HFF-Myc (cell line): ENCODE measurements at places on chromosomes 1 and 21.

DNA sequence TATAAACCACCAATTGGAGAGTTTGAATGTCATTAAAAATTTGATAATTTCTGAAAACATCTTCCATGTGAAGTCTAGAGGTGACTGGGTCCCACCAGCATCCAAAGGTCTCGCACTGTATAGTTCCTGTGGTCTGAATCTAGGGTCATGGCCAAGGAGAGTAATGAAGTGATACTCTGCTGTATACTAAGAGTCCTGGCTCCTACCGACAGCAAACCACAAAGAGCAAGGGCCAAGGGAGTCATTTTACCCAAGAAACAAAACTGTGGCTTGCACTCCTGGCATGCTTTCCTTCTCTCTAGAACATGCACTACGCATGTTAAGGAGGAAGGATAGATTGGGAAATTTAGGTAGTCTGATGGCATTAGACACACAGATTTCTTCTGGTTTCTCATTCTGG, 115.6 kb downstream of the BRINP2 start:
- DNase-seq = no peak

GRCh38 chr1:200258447-200259375, 151.1 kb downstream of the ZNF281 start:
- no peak for DNase-seq

- DNase-seq = no peak
Measured at GRCh38 chr21:16310176-16310575, 580.4 kb downstream of the USP25 start.

DNA sequence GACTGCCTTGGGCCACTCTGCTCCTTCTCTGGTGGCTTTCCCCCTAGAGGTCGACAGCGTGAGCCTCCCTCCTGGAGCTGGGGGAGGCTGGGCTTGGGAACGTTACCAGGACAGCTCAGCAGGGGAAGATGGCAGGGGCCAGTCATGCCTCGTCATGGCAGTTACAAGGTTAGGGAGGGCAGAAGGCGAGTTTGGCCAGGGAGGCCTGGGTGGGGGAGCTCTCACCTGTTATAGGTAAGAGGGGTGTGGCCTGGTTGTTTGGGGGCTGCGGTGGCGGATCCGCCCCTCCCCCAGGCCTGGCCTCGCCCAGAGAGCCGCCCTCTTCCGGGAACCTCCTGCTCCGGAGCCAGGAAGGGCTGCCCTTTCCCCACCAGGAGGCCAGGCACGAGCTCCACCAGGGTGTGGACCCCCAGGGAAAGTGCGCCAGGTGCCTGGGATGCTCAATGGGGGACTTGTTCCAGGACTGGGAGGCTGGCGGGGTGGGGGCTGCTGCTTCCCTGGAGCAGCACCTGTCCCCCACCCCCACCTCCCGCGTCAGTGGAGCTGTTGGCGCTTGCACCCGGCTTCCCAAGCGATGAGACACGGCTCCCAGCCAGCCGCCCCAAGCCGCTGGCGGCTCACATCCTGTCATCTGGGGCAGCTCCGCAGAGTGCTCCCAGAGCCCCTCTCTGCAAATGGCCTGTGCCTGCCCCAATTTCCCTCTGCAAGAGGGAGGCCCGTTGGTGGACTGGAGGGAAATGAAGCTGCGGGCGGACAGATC, 23.6 kb upstream of the PKP1 start:
- DNase-seq = no peak

- no peak for DNase-seq
Measured at GRCh38 chr1:115320377-115320776, 17.7 kb downstream of the NGF start.

DNA sequence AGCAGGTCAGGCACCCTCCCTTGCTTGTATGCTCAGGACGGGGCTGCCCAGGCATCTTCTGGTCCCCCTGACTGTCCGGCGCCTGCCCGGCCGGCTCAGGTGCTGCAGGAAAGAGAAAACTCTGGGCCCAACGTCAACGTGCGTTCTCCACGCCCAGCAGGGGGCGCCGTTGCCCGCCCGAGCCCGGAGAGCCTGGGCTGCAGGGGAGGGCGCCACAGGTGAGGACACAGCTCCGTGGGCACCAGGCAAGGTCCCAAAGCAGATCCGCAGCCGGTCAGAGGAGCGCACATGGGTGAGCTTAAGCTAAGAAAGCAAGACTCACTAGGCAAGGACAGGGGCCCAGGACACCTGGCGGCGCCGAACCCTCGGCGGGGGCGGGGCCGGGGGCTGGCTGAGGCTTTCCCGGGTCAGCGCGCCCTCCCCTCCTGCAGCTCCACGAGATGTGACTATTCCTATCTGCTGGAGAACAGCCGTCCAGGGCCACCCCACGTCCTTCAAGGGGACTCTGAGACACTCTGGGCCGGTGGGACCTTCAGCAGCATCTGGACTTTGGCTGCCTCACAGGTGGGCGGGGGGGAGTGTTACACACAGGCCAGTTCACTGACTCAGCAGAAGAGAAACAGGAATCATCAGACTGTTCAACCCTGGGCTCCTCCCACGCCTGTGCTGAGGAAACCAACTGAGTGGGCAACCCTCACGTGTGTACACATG, 29.3 kb downstream of the KRTAP10-1 start:
- DNase-seq = no peak

DNA sequence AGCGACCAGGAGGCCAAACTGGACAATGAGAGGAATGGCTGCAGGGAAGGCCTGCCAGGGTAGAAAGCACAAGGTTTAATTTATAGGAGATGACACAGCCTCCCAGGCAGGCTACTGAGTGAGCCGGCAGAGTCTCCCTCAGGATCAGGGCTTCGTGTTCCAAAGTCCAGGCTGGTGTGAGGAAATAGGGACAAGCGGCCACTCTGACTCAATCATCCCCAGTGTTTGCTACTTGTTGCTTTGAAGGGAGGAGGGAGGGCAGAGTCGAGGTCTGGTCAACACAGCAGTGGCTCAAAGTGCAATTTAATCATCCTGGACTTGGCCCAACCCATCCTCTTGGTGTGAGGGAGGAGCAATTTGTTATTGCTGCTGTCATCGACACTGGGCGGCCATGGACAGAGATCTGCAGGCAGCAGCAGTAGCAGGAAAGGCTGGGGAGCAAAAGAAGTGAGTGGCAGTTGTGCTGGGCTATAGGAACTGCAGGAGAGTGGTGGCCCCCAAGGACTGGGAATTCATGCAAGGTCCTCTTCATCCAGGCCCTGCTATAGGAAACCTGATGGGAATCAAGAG, 27.5 kb downstream of the TBX15 start:
- no peak for DNase-seq
